Erythroblast (primary cell): ENCODE measurements at places on chromosomes 1 and 21.

- DNase-seq: no peak
Observed at GRCh38 chr21:43877936-43878575, 13.0 kb downstream of the AGPAT3 start.

DNA sequence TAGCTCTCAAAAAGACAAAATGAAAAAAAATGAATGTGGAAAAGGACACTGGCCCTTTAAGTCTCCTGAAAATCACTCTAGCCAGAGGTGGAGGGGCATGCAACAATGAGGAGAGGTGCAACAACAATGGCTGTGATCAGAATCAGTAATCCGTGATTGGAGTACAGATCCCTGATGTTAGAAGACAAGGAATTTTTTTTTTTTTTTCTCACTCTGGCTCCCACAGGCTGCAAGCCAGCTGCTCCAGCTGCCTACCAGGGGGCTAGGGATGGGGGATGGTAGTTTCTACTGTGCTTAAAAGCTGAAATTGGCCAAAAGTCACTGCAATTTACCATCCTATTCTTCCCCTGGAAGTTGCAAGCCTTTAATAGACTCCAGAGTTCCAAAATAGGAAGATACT, 54.5 kb downstream of the STYXL2 start:
- DNase-seq: no peak

- no peak for DNase-seq
Observed at GRCh38 chr1:85142753-85143152, 58.1 kb downstream of the SYDE2 start.

DNA sequence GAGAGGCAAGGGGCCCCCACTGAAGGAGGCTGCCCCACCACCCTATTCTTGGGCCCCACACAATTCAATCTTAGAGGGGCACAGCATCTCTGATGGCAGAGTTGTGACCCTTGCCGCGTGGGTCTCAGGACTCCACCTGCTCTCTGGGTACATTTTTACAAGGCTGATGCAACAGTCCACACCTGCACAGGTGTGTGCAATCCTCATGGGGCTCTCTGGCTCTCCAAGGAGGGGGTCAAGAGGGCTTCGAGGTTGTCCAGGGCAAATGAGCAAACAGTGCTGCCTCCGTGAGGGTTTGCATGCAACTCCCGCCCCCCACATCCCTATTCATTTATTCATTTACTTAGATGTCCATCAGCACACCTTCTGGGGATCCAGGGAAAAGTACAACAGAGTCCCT, 81.6 kb upstream of the IFFO2 start:
- DNase-seq: no peak

DNA sequence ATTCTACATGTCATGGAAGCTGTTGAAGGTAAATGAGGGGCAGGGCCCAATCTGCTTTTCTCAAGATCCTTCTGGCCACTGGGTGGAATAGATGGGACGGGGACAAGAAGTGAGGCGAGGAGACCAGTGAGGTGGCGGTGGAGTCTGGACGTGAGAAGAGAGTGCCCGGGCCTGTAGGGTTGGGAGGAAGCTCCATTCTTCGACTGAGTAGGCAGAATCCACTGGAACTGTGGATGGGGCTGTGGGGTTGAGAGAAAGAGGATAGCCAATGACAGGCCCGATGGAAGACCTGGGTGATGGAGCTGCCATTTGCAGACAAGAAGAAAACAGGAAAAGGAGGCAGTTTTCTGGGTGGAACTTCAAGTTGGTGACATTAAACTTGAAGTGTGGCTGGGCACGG, 10.3 kb downstream of the SLC1A7 start:
- DNase-seq: no peak

DNA sequence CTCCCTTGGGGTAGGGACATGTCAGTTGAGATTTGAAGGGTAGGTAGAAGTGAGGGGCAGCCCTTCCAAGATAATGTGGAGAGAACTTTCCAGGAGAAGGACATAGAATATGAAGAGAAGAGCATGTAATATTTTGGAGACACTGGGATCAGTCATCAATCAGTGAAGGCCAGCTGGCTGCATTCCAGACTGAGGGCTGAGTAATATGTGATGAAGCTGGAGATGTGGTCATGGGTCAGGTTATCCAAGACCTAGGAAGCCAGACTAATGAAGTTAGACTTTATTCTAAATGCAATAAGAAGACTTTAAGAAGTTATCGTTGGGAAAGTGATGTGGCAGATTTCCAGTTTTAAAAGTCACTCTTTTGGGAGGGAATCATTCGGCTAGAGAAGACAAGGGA, 262.0 kb downstream of the HMCN1 start:
- DNase-seq: no peak

DNA sequence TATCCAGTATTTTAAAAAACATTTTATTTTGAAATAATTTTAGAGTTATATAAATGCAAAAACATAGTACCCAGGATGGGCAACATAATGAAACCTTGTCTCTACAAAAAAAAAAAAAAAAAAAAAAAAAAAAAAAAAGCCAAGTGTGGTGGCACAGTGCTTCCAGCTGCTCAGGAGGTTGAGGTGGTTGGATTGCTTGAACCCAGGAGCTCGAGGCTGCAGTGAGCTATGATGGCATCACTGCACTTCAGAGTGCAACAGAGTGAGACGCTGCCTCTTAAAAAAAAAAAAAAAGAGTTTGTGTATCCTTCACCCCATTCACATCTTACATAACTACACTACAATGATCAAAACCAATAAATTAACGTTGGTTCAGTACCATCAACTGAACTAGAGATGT, 115.6 kb upstream of the KIF26B start:
- DNase-seq: no peak

DNA sequence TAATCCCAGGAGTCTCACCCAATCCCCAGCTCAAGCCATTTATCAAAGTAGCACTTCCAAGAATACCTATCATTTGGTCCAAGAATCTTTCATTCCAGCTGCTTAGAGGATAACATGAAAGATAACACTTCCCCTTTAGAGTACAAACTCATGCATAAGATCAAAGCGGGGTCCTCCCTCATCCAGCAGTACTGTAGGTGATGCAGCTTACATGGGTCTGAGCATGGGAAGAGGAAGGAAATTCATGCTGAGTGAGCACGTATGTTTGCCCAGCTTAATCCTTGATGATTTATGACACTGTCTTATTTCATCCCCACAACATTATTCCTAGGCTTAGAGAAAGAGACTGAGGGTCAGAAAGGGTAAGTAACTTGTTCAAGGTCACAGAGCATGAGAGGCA, 167.1 kb upstream of the GJB5 start:
- no peak for DNase-seq

- DNase-seq: no peak
Observed at GRCh38 chr1:115680730-115681111, 39.0 kb downstream of the VANGL1 start.

DNA sequence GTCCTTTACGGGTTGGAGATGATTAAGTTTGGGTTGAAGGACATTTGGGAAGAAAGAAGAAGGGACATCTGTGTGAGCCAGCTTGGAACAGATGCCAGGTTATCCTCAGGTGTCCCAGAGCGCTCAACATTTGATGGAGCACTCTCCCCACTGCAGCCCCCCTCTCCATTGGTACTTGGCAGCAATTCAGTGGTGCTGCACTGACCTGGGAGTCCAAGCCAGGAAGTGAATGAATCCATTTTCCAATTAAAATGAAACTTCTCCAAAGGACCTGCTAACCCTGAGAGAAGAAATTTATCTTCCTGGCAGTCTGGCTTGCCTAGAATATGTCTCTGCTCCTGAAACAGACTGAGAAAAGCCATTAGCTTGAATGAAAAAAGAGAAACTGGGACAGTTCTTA, 67.1 kb downstream of the FGGY start:
- DNase-seq: no peak

GRCh38 chr1:194080826-194081225, 894.4 kb upstream of the B3GALT2 start:
- no peak for DNase-seq

- DNase-seq: no peak
Observed at GRCh38 chr1:29362764-29363163, 126.4 kb downstream of the PTPRU start.

GRCh38 chr1:246091477-246091876, 415.6 kb downstream of the SMYD3 start:
- DNase-seq: no peak

- DNase-seq: no peak
Observed at GRCh38 chr1:101262060-101262459, 25.2 kb downstream of the S1PR1 start.

DNA sequence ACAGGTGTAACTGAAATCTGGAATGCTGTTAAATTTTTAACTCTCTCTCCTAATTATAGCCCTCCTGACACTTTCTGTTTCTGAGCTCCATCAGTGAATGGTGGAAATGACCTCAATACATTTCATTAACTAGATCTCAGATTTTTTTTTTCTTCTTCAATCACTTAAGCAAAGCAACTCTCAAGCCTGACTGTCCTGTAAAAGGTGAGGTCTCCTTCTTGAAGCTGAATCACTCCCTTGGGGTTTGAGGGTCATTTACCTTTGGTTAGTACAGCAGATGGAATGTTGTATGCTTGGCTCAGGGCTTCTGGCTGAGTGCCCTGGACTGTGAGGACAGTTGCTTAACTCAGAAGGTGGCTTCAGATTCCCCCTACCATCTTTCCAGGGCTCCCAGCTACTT, 518.7 kb downstream of the PTPRC start:
- DNase-seq: no peak

DNA sequence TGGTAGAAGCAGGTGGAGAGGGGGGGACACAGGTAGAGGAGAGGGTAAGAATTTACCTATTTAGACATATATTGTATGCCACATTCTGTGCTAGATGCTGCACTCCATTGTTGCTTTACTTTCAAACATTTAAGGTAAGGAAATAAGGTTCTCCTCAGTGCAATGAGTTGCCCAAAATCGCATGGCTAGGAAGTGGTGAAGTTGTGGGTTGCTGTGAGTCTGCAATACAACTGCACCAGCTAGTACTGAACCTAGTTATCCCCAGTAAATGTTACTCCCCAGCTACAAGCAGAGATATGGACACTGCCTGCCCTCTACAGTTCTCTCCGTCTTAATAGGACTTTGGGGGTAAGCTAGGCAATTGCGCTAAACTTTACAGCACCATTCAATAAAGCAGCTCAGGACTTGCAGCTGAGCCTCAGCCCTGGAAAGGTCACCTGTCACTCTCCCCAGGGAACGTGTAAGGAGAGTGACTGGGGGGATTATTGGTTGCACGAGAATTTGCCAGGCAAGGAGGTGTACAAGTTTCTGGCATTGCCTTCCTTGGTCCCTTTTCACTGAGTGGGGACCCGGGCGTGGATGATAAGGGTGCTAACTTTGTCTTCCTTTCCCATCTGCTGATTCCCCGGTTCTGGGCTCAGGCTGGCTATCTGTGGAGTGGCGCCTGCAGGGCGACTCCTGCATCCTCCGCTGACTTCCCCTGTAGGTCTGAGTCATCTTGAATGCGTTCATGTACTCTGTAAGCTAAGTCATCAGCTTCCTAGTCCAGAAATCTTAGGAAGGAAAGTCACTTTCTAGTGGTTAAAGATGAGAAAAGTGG, 71.3 kb upstream of the CNTN2 start:
- peak; percentile 61 for DNase-seq

GRCh38 chr1:234176000-234176399, 197.3 kb upstream of the COA6 start:
- no peak for DNase-seq

DNA sequence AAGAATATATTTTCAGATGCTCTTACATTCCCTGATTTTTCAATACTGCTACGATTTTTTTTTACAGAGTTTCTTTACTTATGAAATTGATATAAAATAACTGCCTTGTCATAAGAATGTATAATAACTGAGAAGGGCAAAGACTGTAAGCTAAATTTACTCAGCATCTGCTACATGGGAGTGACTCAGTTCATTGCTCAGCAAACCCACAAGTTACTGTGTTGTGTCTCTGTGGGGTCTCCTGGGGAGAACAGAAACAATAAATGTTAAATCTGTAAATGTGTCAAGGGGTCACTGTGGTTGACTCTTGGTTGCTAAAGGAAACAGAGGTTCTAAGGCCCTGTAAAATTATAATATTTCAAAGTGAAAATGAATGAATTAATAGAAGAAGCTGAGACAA, 210.3 kb upstream of the CACYBP start:
- DNase-seq: no peak

DNA sequence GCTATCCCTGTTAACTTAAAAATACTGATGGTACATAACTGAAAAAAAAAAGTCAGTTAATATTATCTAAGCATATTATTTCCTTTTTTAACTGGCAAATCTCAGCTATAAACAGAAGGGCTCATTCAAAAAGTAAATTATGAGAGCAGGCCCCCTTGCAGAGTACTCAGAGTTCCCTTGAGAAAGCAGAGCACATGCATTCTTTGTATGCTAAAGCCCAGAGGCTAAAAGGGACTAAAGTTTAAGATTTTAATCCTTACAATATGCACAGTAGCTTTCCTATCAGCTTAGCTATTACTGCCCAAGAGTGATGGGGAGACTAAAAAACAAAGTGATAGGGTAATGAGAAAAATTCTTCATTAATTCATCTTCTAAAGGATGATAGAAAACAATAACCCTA, 18.5 kb downstream of the SLC16A1 start:
- DNase-seq: no peak

DNA sequence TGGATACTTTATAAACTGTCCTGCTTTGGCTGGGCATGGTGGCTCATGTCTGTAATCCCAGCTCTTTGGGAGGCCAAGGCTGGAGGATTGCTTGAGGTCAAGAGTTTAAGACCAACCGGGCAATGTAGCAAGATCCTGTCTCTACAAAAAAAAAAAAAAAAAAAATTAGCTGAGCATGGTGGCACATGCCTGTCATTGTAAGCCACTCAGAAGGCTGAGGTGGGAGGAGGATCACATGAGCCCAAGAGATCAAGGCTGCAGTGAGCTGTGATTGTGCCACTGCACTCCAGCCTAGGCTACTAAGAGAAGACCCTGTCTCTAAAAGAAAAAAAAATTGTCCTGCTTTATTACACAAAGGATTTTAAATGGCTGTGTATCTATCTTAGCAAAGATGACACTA, 95.2 kb downstream of the LBR start:
- no peak for DNase-seq

- peak; percentile 64 for DNase-seq
Observed at GRCh38 chr1:206685769-206686477, 1.2 kb downstream of the MAPKAPK2 start.

DNA sequence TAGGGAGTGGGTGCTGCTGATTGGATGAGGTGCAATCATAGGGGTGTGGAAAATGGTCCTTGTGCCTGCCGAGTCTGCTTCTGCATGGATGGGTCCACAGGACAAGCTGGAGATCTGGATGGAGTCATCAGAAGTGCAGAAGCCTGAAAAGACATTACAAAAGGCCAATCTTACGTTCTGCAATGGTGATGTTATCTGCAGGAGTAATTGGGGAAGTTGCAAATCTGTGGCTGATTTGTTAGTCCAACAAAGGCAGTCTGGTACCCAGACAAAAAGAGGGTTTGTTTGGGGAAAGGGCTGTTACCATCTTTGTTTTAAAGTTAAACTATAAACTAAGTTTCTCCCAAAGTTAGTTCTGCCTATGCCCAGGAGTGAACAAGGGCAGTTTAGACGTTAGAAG, 166.5 kb downstream of the PGBD5 start:
- no peak for DNase-seq

- DNase-seq: no peak
Observed at GRCh38 chr1:77590651-77591050, 91.8 kb downstream of the ZZZ3 start.

DNA sequence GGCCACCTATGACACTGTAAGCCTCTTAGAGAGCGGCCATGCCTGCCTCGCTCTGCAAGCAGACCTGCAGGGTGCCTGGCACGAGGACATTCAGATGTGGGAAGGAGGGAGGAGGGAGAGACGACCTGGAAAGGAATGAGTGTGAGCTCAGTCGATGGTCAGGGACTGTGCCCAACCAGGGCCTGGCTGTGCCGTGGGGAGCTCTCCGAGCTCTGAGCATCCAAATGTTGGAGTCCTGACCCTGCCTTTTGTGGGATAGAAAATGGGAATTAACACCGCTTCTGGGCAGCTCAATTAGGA, 7.3 kb downstream of the CSTB start:
- no peak for DNase-seq

GRCh38 chr1:174352117-174352516, 95.6 kb upstream of the GPR52 start:
- no peak for DNase-seq
